Left lung (tissue), 14 donors: ENCODE measurements at places on chromosomes 7 and 10. TPM values are rescaled to one million over a fixed set of nuclear protein-coding genes. Genes with fewer than 3 reads are reported as not detected.

GRCh38 chr10:80468002-80468401 is 13.9 kb downstream of the TSPAN14 start:
- peak; percentile 83 for DNase-seq

GRCh38 chr7:127738859-127739258 is 86.9 kb downstream of the SND1 start:
- no peak for DNase-seq

Gene ZC3HAV1L
- polyA plus RNA-seq = 23.8 TPM

DNA sequence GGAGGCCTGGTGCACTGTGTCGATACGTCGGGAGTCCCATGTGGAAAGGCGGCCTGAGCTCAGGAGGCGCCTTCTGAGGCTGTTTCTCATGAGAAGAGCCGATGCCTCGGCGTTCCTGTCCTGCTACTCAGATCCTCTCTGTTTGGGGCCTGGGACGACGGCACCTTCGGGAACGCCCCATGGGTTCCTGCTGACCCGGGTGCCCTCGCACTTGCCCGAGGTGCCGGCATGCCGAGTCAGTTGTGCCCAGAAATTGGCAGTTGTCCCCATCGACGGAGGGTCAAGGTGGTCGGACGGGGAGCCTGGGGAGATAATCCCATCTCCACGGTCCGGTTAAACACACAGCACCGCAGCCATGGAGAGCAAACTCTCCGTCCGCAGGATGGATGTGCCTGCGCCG is 33.0 kb downstream of the NKX6-2 start:
- no peak for DNase-seq
